Spleen (tissue), 13 donors: ENCODE measurements at places on chromosomes 4 and X. TPM values are rescaled to one million over a fixed set of nuclear protein-coding genes. Genes with fewer than 3 reads are reported as not detected.
A peak's percentile ranks its signal among the peaks of the same experiment; 100 is the strongest.

- peaks cover 32% of the 10 kb centered on the region for H3K27me3 ChIP-seq
- no peaks in the 10 kb centered on the region for H3K36me3 ChIP-seq
- peaks cover 41% of the 10 kb centered on the region for H3K4me1 ChIP-seq
- no peak within 1 kb of the TSS for H3K27ac ChIP-seq
- peak within 1 kb of the TSS; percentile 48 for H3K4me3 ChIP-seq
Observed at GRCh38 chr4:56821381-56822243, at the start of gene SPINK2. TSS of gene SPINK2 (minus strand) at chr4:56821701. CDS start at chr4:56821662, 39 bp downstream.

DNA sequence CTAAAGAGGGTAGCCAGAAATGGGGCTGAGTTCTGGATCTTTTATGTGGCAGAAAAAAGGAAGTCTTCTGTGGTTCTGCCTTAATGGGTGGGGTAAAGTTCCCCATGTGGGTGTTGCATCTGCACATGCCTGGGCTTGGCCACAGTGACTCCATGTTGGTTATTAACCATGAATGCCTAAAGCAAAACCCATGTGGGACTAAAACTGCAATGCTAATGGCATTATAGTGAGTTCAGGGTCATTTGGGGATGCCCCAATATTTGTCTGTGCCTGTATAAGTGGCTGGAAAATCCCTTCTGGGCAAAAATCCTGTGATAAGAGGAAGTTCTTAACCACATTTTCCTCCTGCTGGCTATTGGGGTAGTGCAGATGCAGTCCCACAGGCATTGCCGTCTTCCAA lies 857.4 kb downstream of the FAT4 start:
- no peak overlapping the region for H3K4me3 ChIP-seq
- no peaks in the 10 kb centered on the region for H3K4me1 ChIP-seq
- H3K27ac ChIP-seq, result no peak overlapping the region
- DNase-seq, result no peak

- peaks cover 5% of the 10 kb centered on the region for H3K4me1 ChIP-seq
- H3K27me3 ChIP-seq, result no peaks in the 10 kb centered on the region
Observed at GRCh38 chrX:47902161-47902560, 65.5 kb downstream of the ZNF81 start.

DNA sequence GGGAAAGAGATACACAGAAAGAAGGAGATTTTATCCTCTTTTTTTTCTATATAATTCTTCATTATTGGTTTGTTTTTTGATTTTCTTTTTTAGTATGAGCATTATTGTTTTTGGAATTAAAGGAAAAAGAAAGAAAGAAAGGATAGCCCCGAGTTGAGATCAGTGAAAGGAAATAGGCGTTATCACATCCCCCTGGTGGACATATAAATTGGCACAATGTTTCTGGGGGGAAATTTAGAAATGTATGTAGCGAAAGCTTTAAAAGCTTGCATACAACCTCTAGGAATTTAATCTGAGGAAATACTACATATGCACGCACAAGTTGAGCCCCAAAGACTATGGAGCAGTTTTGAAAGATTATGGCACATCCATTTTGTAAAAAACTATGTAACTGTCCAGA lies 226.3 kb upstream of the LDB2 start:
- DNase-seq, result no peak
- H3K27me3 ChIP-seq, result no peaks in the 10 kb centered on the region
- H3K36me3 ChIP-seq, result no peaks in the 10 kb centered on the region
- H3K4me3 ChIP-seq, result no peak overlapping the region
- H3K27ac ChIP-seq, result no peak overlapping the region

DNA sequence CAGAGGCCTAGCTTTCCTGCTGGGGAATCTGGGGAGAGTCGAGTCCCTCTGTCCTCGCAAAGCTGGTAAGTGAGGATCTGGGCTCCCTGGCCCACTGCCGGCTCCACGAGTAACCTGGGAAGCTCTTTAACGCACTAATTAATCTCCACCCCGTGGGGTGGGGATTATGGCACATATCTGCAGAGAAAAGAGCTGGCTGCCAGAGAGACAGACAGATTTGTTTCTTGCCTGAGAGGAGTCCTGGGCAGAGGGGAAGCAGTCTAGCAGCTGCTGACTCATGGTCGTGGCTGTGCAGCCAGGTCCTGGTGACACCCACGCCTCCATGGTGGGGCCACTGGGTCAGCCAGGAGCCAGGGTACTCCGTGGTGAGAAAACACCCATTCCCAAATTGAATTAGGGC lies 14.0 kb downstream of the SORCS2 start:
- H3K36me3 ChIP-seq, result no peaks in the 10 kb centered on the region
- no peak overlapping the region for H3K27ac ChIP-seq
- no peaks in the 10 kb centered on the region for H3K27me3 ChIP-seq
- no peaks in the 10 kb centered on the region for H3K4me1 ChIP-seq
- no peak overlapping the region for H3K4me3 ChIP-seq
- no peak for DNase-seq

GRCh38 chrX:130014770-130015169 lies 32.3 kb downstream of the BCORL1 start:
- H3K4me3 ChIP-seq, result no peak overlapping the region
- no peak overlapping the region for H3K27ac ChIP-seq
- H3K4me1 ChIP-seq, result no peaks in the 10 kb centered on the region
- peaks cover 27% of the 10 kb centered on the region for H3K36me3 ChIP-seq

- no peaks in the 10 kb centered on the region for H3K36me3 ChIP-seq
- no peak for DNase-seq
- H3K27ac ChIP-seq, result no peak overlapping the region
- H3K4me3 ChIP-seq, result no peak overlapping the region
- no peaks in the 10 kb centered on the region for H3K4me1 ChIP-seq
Observed at GRCh38 chr4:39524161-39524957, 2.9 kb downstream of the UGDH start.

- no peaks in the 10 kb centered on the region for H3K27me3 ChIP-seq
- no peak overlapping the region for H3K4me3 ChIP-seq
- H3K36me3 ChIP-seq, result no peaks in the 10 kb centered on the region
Observed at GRCh38 chr4:156827519-156827918, 144.1 kb downstream of the PDGFC start.

GRCh38 chr4:46953564-46953963 lies 39.8 kb downstream of the GABRA4 start:
- H3K4me1 ChIP-seq, result no peaks in the 10 kb centered on the region
- no peaks in the 10 kb centered on the region for H3K27me3 ChIP-seq
- H3K36me3 ChIP-seq, result no peaks in the 10 kb centered on the region
- DNase-seq, result no peak

DNA sequence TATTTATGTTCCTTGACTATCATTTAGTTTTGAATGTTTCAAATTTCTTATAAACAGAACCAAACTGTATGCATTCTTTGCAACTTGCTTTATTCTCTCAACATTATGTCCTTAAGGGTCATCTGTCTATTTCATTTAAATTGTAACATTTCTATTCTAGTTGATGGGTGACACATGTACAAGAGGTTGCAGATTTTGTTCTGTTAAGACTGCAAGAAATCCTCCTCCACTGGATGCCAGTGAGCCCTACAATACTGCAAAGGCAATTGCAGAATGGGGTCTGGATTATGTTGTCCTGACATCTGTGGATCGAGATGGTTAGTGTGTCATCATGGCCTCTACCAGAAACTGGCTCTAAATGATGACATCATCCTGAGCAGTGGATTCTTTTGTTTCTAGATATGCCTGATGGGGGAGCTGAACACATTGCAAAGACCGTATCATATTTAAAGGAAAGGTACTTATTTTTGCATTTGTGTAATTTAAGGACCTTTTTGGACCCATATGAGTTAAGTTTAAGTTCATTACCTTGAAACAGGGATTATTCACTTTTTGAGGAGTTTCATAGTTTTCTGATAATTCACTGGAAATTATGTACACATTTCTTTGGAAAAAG lies 6.1 kb downstream of the LIAS start:
- peaks cover 73% of the 10 kb centered on the region for H3K36me3 ChIP-seq
- no peak for DNase-seq
- H3K27me3 ChIP-seq, result no peaks in the 10 kb centered on the region
- H3K4me1 ChIP-seq, result peaks cover 2% of the 10 kb centered on the region

GRCh38 chrX:152428120-152428519 lies 23.0 kb downstream of the GABRA3 start:
- no peaks in the 10 kb centered on the region for H3K36me3 ChIP-seq
- H3K27me3 ChIP-seq, result no peaks in the 10 kb centered on the region
- H3K4me3 ChIP-seq, result no peak overlapping the region

DNA sequence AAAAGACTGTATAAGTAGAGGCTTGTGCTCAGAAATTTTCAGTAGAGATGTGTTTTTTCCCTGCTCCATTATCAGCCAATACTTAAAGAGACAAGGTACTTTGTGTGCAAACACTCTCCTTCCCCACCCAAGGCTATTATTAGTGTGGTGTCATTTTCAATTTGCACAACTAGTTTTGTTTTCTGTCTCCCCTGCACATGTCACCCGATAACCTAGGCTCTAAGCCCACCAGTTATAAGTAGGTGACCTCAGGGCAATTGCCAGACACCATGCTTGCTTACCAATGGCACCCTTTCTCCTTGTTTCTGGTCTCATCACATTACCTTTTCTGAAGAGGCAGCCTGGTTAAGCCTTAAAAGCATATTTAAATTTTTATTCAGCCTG lies 8.0 kb upstream of the GUCY1A1 start:
- H3K27ac ChIP-seq, result no peak overlapping the region
- no peaks in the 10 kb centered on the region for H3K4me1 ChIP-seq
- no peak overlapping the region for H3K4me3 ChIP-seq
- no peak for DNase-seq
- H3K36me3 ChIP-seq, result no peaks in the 10 kb centered on the region

GRCh38 chr4:8419222-8420041 lies 21.1 kb downstream of the ACOX3 start:
- H3K4me3 ChIP-seq, result no peak overlapping the region
- peaks cover 2% of the 10 kb centered on the region for H3K36me3 ChIP-seq
- H3K27ac ChIP-seq, result no peak overlapping the region
- peaks cover 8% of the 10 kb centered on the region for H3K4me1 ChIP-seq
- DNase-seq, result no peak

DNA sequence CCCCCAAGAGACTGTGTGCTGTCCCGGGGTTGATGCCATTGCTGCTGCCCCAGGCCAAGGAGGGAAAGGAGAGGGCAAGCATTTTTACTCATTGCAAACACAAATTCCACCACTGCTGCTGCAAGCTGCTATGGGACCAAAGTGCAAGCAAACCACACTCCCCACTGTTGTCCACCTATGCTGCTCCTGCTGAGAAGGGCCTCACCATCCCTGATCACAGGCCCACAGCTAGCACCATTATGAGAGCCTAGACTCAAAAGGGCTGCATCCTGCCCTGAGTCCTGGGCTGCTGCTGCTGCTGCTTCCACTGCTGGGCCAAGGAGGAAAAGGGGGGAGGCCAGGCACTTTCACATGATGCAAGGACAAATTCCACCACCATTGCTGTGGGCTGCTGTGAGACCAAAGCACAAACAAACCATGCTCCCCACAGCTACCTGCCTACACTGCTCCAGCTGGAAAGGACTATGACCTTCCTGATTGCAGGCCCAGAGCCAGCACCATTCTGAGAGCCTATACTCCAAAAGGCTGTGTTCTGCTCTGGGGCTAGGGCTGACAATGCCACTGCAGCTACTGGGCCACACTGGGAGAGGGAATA lies 218.2 kb upstream of the ZCCHC13 start:
- DNase-seq, result no peak
- H3K27me3 ChIP-seq, result no peaks in the 10 kb centered on the region
- no peak overlapping the region for H3K27ac ChIP-seq
- H3K4me1 ChIP-seq, result no peaks in the 10 kb centered on the region

DNA sequence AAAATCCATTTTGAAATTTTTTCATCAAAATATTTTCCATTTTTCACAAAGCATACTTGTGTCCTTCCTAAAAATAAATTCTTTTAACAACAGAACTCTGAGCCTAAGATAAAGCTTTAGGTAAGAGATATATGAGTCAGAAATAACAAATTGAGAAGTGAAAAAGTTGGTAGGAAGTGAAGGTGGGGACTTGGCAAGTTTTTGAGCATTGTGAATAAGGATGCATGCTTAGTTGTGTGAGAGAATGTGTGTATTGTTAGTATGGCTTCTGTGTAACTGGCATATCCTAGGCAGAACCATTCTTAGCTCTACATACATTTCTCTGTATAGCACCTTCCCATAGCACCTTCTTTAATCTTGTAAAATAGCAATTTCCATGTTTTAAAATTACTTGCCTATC lies 6.8 kb downstream of the ASB5 start:
- DNase-seq, result no peak
- no peak overlapping the region for H3K4me3 ChIP-seq
- no peaks in the 10 kb centered on the region for H3K4me1 ChIP-seq
- H3K36me3 ChIP-seq, result no peaks in the 10 kb centered on the region
- H3K27me3 ChIP-seq, result no peaks in the 10 kb centered on the region
- H3K27ac ChIP-seq, result no peak overlapping the region

GRCh38 chr4:115119804-115120352 lies 6.5 kb upstream of the NDST4 start:
- H3K4me3 ChIP-seq, result no peak overlapping the region
- no peak overlapping the region for H3K27ac ChIP-seq
- no peaks in the 10 kb centered on the region for H3K27me3 ChIP-seq
- H3K36me3 ChIP-seq, result no peaks in the 10 kb centered on the region
- H3K4me1 ChIP-seq, result no peaks in the 10 kb centered on the region

- peaks cover 13% of the 10 kb centered on the region for H3K4me1 ChIP-seq
- H3K27me3 ChIP-seq, result no peaks in the 10 kb centered on the region
- no peaks in the 10 kb centered on the region for H3K36me3 ChIP-seq
Observed at GRCh38 chr4:10740251-10740650, 55.7 kb upstream of the CLNK start.

- H3K4me3 ChIP-seq, result no peak overlapping the region
- no peaks in the 10 kb centered on the region for H3K27me3 ChIP-seq
- H3K27ac ChIP-seq, result no peak overlapping the region
- no peaks in the 10 kb centered on the region for H3K4me1 ChIP-seq
- no peaks in the 10 kb centered on the region for H3K36me3 ChIP-seq
Observed at GRCh38 chr4:14812101-14812500, 190.2 kb upstream of the CPEB2 start.

DNA sequence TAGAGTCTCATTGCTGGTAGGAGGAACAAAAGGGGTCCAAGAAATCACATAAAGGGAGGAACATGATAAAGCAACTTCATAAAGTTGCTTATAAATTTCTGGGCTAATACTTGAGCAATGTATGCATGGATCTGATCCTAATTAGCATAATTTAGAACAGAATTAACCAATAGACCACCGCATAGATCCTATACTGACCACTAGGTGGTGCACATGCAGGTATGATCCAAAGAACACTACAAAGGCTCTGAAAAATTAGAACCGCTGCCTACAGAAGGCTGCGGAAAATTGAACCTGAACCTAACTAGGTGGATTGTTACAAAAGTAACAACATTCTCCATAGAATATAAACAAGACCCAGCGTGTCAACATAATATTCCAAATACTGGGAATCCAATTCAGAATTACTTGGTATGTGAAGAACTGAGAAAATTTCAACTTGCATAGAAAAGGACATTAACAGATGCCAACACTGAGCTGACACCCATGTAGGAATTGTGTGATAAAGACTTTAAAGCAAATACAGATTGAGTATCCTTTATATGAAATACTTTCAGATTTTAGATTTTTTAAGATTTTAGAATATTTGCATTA lies 23.3 kb downstream of the BRCC3 start:
- no peaks in the 10 kb centered on the region for H3K27me3 ChIP-seq
- no peak overlapping the region for H3K27ac ChIP-seq
- H3K36me3 ChIP-seq, result peaks cover 38% of the 10 kb centered on the region
- H3K4me3 ChIP-seq, result no peak overlapping the region
- no peaks in the 10 kb centered on the region for H3K4me1 ChIP-seq

Gene SLC16A2
- total RNA-seq, result 3.2 TPM

Gene TMEM271
- not detected for total RNA-seq

Gene RBMXL3
- total RNA-seq, result not detected
